ENCODE measurements at places on chromosomes 12 and 14. TPM values are rescaled to one million over a fixed set of nuclear protein-coding genes. Genes with fewer than 3 reads are reported as not detected.

Gene SMCO2
- total RNA-seq = not detected

Gene MANSC4
- not detected for total RNA-seq

Gene CCDC38
- total RNA-seq = not detected

Gene TMCC3
- total RNA-seq = 62.6 TPM

Measured in transverse colon (tissue), 4 donors.